ENCODE measurements at places on chromosomes 5 and 9.

DNA sequence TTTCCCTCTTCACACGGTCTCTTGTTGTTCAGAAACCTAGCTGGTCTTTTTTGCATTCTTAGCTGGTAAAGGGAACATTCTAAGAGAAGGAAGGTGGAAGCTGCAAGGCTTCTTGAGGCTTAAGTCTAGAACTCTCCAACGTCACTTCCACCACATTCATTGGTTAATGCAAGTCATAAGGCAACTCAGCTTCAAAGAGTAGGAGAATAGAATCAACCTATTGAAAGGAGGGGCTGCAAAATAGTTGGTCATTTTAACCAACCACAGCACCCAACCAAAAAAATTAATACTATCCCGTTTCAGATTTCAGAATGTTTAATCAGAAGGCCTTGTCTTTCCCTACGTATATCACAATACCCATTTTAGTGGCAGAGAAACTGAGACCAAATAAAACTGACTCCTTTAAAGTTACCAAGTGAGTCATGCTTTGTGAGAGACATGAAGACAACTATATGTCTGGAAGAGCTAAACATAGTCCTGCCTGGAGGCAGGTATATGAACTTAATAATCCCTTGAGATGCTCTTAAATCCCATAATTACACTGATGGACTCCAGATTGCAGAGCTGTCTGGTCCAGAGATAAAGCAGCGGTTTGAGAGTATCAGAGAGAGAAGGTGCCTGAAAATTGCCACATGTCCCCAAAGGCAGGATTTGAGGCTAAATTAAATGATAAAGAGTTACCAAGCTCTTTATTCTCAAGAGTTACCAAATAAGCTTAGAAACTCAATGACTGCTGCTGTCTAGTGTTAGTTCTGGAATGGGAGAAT is 14.4 kb downstream of the DOCK8 start:
- DNase-seq, result no peak

DNA sequence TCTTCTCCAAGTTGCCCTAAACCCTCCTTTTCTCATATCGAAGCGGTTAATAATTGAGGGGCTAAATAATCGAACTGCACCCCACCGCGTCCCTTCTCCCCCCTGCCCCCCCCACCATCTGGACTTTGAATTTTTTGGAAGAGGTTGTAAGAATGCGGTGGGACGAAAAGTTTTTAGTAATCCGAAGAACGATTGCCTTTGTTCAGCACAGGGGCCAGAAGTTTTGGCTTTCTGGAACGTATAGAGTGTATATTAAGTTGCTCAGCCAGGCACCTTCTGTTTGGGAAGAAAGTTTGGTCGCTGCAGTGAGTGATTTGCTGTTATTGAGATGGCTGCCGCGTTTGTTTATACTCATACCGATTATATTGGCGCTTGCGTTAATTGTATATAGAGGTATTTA is 518 bp downstream of the ERBIN start:
- DNase-seq, result peak; percentile 1

- no peak for DNase-seq
Measured at GRCh38 chr9:112135706-112136105, 39.4 kb downstream of the SUSD1 start.

DNA sequence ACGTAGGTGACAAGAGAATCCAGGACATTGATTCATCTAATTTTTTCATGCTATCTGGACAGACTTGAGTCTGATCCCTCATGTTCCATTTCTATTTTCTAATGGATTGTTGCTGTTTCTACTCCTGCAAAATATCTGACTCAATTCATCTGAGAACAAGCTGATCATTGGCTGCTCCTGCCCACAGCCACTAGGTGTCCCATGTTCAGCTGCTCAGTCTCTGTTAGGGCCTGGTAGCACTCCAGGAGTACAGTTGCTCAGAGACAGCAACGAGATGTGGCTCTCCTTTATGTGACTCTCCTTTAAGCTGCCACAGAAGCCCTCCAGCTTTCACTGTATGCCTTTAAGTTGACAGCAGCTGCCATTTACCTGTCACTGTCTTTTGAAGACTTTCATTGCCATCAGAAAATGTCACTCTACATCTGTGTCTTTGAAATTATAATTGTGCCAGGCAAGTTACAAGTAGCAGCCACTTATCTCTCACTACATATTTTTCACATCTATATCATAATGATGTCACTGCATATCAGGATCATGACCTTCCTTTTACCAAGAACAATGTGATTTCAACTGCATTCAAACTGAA is 1944.2 kb upstream of the NUDT12 start:
- DNase-seq, result no peak

DNA sequence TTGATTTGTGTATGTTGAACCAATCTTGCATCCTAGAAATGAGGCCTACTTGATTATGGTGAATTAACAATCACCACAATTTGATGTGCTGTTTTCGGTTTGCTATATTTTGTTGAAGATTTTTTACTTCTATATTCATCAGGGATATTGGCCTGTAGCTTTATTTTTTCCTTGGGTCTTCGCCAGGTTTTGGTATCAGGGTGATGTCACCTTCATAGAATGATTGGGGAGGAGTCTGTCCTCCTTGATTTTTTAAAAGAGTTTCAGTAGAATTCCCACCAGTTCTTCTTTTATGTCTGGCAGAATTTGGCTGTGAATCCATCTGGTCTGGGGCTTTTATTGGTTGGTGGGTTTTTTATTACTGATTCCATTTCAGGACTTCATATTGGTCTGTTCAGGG is 115.2 kb downstream of the CPLANE1 start:
- DNase-seq, result no peak

- no peak for DNase-seq
Measured at GRCh38 chr9:119284587-119285337, 84.5 kb downstream of the BRINP1 start.

Data from stimulated activated CD4-positive, alpha-beta T cell treated with anti-CD3 and anti-CD28 coated beads, TNF-alpha, amount 100 ng/mL, for 24 hours (primary cell).